D721Med (cell line): ENCODE measurements at places on chromosomes 6 and 20.

DNA sequence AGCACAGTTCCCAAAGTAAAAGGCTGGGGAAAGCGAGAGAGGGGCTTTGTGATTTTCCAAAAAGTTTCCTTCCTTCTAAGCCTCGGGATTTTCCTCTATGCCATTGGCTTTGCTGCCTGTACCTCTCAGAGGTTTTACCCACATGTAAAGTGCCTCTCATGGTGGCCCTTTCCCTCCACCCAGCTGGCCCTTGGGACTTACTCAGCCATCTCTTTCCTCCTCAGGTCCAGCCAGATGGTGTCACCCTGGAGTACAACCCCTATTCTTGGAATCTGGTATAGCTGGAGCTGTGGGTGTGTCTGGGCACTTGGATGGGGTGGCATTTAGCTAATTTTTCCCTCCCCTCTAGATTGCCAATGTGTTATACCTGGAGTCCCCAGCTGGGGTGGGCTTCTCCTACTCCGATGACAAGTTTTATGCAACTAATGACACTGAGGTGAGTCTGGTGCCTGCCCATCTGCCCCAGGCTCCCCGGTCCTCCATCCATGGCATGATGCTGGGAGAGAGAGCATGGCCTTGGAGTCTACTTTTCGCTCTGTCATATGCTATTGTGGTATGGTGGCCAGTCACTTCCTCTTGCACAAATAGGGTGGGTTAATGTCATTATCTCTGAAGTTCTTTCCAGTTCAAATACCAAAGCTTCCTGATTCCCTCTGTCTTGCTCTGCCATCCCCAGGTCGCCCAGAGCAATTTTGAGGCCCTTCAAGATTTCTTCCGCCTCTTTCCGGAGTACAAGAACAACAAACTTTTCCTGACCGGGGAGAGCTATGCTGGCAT is 1.1 kb downstream of the CTSA start:
- DNase-seq = no peak

DNA sequence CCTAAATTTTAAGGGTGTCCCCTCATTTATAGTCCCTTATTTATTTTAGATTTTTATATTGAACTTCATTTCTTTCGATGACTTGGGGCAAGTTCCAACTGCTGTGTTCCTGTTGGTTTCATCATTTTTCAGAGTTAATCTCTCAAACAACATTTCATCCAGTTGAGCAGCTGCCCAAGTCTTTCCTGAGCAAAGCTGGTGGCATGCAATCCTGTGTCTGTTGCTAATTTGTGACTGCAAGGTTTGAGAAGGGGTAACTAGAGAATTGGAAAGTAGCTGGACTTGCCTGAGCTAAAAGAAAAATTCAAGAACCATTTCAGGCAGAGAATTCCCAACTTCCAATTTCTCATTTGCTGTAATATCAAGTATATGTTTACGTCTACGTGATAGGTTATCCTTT is 881.5 kb upstream of the SLC35B3 start:
- DNase-seq = no peak

- DNase-seq = no peak
Observed at GRCh38 chr6:141335477-141336273, 797.0 kb upstream of the GJE1 start.

GRCh38 chr6:704046-704445 is 11.1 kb upstream of the EXOC2 start:
- DNase-seq = no peak

GRCh38 chr6:108115598-108116058 is 41.1 kb upstream of the OSTM1 start:
- no peak for DNase-seq

GRCh38 chr6:16925461-16925860 is 164.2 kb upstream of the ATXN1 start:
- DNase-seq = no peak

- DNase-seq = no peak
Observed at GRCh38 chr6:43219119-43219518, 10.2 kb downstream of the DNPH1 start.

- DNase-seq = no peak
Observed at GRCh38 chr20:36655004-36655403, 9.0 kb upstream of the SLA2 start.

GRCh38 chr6:112218563-112218962 is 35.8 kb downstream of the LAMA4 start:
- DNase-seq = no peak

- no peak for DNase-seq
Observed at GRCh38 chr20:31605902-31606803, 1.1 kb downstream of the ID1 start.

- DNase-seq = no peak
Observed at GRCh38 chr20:62426699-62427131, 624 bp downstream of the RBBP8NL start.

GRCh38 chr6:46509063-46509462 is 17.8 kb upstream of the RCAN2 start:
- DNase-seq = no peak

- no peak for DNase-seq
Observed at GRCh38 chr20:56957737-56958553, 308.5 kb downstream of the BMP7 start.

- DNase-seq = no peak
Observed at GRCh38 chr6:84871925-84872324, 107.5 kb upstream of the TBX18 start.

DNA sequence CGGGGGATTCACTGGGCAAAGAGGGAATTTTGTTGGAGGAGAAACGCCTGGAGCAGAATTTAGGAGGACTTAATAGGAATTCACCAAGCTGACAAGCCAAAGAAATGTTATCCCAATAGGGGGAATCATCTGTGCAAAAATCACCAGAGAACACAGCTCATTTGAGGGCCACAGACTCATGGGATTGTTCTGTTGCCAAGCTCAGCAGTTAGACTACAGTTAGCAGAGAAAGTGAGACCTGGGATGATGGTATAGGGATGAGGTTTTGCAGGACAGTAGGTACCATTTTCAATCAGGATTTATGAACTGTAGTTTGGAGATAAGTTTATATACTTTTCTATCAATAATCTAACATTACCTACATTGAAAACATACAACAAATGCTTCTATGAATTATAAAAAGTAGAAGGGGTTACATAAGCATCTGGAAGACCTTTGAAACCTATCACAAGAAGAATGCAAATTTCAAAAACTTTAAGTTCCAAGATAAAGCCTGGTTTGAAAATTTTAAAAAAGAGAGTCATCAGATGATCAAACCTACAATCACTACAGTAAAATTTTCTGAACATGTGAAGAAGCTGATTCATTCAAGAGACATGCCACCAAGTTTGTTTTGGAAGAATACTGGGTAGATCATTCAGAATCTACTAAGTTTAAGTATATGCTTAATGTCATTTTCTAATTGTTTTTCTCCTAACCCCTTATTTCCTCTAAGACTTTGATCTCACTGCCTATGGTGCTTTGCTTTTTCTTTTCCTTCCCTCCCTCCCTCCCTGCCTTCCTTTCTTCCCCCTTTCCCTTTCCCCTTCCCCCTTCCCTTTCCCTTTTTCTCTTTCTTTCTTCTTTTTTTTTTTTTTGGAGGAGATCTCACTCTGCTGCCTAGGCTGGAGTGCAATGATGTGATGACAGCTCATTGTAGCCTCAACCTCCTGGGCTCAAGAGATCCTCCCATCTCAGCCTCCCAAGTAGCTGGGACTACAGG is 81.5 kb downstream of the KIF13A start:
- DNase-seq = no peak

GRCh38 chr6:11404081-11404480 is 133.5 kb upstream of the TMEM170B start:
- DNase-seq = no peak

- no peak for DNase-seq
Observed at GRCh38 chr6:144378437-144378836, 93.3 kb downstream of the UTRN start.

GRCh38 chr20:57031867-57032355 is 234.5 kb downstream of the BMP7 start:
- DNase-seq = no peak

DNA sequence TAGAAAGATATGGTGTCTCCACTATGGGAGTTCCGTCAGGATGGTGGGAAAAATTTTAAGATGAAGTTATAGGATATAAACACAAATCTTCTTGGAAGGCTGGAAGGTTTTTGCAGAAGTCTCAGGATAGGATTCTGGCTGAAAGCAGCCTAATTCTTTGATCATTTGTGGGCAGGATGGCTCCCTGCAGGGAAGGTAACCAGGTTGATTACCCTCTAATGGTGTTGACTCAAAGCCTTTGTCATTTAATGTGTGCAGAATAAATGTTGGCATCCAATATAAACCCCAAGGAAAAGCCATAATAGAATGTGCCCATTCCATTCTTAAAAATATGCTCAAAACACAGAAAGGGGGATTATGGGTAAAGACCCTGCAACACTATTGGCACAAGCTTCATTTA is 204.3 kb downstream of the EPM2A start:
- no peak for DNase-seq
